ENCODE measurements at places on chromosomes 5 and 9.

GRCh38 chr9:84490842-84491325 is 150.3 kb upstream of the SLC28A3 start:
- no peak for DNase-seq

- DNase-seq, result no peak
Observed at GRCh38 chr9:20216438-20216837, 405.9 kb downstream of the MLLT3 start.

DNA sequence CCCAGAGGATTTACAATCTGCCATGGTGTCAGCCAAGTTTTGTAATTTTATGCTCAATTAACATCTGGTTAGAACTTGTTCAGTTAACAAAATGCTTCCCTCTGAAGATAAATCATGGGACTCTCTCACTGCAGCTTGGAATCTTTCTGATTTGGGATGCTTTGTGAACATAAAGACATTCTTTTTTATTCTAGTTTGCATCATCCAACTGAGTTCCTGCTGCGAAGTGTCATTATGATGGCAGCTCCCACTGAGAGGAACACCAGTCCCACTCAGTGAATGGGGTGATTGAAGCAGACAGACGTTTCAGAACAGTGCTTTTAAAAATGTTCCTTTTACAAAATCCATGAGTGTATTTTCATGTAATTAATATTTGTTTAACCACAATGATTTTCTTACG is 863.8 kb downstream of the TLE4 start:
- DNase-seq, result no peak

DNA sequence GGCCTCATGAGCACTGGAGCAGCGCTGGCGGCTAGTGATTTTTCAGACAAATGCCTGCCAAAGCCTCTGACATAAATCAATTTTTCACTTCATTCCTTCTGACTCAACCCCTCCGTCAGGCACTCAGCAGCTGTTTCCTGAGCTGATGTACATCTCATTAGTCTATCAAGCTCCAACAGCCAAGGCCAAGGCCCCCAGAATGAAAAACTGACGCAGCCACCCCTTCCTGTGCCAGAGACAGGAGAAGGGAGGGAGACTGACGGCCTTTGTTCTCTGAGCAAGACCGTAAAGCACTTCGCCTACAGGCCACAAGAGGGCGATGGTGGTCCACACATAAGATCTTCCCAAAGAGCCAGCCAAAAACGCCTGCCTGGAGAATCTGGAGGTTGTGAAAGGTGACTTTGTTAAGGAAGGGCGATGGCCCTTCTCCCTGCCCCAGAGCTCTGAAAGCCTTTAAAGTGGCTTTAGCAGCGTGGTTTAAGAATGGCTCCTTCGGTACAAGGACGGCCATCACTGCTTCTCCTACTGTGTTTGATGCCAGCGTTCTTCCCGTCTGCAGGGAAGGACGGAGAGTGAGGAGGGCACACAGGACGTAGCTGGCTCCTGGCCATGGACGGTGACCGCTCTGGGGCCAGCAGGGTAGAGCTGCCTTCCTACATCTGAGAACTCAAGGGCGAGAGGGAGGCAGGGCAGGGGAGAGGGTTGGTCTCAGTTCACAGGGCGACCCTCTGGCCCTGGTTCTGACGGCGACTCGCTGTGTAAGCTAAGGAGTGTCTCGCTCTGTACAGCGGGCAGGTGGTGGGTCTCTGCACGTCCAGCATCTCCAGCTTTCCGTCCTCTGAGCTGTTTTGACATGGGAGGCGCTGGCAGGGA is 37.0 kb downstream of the ALG2 start:
- DNase-seq, result peak; percentile 89

DNA sequence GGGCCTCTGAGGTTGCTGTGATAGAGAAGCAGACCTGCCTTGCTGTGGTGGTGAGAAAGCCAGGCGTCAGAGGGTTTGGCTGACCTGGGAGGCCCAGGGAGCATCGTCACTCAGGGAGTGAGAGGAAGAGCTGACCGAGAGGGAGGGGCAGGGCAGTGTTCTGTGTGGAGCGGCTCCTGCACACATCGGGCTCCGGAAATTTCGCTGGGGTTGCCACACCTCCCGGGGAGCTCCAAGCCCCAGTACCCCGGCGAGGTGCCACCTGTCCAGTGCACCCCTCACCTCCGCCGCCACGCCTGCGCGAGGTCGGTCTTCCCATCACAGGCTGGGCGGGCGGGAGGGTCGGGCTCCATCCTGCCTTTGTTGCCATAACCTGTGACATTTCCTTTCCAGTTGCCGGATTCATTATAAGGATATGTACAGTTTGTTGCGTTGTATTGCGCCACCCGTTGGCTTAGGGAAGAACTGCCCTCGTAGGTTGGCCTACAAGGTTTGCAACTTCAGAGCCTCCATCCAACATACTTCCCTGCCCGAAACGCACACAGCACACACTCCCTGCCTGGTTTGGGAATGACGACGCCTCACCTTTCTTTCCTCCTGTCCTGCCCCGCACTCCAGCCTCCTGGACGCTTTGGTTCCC is 223.2 kb downstream of the CACNA1B start:
- no peak for DNase-seq

DNA sequence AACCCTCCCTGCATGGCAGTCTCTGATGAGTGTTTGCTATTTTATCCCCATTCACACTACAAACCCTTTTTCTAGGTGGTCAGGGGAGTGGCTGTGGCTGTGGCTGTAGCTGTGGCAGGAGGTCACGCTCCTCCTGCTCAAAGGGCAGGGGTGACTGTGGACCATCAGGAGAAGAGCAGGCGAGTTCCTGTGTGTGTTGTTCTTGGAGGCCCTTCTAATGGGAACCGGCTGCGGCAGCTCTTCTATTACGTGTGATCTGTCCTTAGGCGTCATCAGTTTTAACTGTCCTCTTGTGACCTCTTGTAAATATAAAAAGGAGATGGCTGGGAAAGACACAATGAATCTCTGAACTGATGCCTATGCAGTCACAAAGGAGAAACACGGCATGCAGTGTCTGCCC is 65.1 kb downstream of the ANKH start:
- no peak for DNase-seq

GRCh38 chr9:100058699-100059579 is 39.9 kb downstream of the ERP44 start:
- DNase-seq, result no peak

DNA sequence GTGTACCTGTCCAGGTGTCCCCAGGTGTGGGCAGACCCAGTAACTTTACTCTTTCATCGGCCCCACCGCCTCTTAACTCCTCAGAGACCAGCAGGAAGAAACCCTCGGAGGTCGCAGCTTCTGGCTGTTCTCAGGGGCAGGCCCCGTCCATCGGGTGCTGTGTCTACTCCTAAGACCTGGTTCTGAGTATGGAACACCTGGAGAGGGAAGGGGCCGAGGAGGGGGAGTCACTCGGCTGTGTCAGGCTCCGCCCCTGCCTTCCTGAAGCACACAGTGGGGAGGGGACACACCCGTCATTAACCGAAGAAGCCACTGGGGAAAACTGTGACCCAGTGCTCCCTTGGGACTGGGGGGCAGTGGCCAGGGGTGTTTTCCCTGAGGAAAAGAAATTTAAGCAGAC is 22.3 kb downstream of the NTNG2 start:
- DNase-seq, result no peak

- DNase-seq, result no peak
Observed at GRCh38 chr9:31445960-31446359, 938.5 kb upstream of the ACO1 start.

GRCh38 chr9:109297899-109298298 is 23.0 kb downstream of the EPB41L4B start:
- DNase-seq, result no peak

GRCh38 chr9:1879501-1879900 is 135.6 kb upstream of the SMARCA2 start:
- DNase-seq, result no peak

DNA sequence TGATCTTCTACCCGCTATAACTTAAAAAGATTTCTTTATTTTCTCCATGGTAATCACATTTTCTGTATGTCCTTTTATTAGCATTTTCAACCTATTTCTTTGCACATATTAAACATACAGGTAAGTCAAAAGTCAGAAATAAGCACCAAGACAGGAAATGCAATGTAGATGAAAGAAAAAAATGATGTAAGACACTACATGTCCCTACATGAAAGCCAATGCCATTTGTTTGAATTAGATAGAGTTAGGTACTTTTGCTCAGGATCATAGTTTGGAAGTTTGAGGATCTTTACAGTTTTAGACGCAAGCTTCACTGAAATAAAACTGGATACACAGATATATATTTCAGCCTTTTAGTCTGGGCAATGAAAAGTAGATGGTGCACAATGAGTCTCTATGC is 453.1 kb upstream of the MEF2C start:
- no peak for DNase-seq

DNA sequence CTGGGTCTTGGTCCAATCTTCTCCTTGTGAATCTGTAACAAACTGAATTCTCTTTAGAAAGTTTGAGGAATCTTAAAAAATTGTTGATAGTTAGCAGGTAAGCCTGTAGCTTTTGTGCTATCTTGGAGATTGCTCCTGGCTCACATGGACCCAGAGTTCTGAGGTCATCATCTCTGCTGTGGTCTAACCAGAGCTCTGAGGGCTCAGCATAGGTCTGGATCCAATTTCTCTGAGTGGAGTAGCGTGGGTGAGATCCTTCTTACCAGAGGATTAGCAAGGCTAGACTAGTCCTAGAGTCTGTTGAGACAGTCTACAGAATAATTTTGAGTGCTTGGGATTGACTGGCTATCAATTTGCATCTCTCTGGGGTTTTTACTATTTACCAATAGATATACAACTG is 60.5 kb upstream of the IL6ST start:
- DNase-seq, result no peak

GRCh38 chr5:128341056-128341455 is 197.0 kb downstream of the FBN2 start:
- no peak for DNase-seq

GRCh38 chr5:138753794-138754698 is 821 bp downstream of the CTNNA1 start:
- peak; percentile 95 for DNase-seq

GRCh38 chr5:142191776-142192175 is 83.2 kb downstream of the NDFIP1 start:
- DNase-seq, result no peak

GRCh38 chr5:10728679-10729078 is 32.4 kb downstream of the DAP start:
- DNase-seq, result no peak

GRCh38 chr5:1665803-1666202 is 133.8 kb downstream of the MRPL36 start:
- no peak for DNase-seq

DNA sequence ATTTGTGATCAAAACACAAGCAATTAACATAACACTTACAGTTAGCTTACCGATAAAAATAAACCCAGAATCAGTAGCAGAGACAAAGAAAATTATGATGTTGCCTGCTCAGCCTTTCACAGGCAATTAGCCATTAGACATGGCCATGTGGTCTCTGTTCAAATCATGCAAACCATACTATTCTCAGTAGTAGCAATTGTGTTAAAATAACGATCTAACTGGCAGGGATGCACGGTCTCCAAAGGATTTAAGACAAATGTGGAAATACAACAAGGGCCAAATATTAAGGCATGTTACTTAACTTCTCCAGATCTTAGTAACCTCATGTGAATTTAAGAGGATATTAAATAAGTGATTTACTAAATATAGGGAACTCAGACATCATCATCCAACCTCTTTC is 59.5 kb downstream of the PTBP3 start:
- no peak for DNase-seq

- no peak for DNase-seq
Observed at GRCh38 chr9:91586282-91586681, 162.7 kb upstream of the NFIL3 start.

GRCh38 chr5:65332591-65332990 is 149.1 kb downstream of the ADAMTS6 start:
- DNase-seq, result peak; percentile 2

DNA sequence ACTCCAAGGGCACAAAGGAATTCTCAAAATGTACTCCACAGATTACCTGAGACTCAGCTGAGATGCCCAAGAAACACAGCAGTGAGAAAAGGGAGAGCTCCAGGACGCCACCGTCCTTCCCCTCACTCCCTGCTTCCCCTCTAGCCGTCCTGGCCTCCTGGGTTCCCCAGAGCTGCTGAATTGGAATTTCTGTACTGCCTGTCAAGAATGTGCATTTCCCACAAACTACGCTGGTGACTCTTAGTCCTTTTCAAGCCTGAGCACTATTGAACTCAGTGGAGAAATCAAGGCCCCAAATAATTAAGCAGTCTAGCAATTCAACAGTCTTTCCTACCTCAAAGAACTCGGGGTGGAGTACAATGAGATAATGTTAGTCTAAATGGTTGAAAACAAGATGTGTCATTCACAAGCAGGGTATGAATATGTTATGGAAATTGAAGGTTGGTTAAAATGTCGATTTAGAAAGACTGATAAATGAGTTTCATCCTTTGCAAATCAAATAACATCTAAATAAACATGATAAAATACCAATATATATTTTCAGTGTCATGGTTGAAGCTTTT is 153.2 kb downstream of the MED27 start:
- DNase-seq, result no peak

DNA sequence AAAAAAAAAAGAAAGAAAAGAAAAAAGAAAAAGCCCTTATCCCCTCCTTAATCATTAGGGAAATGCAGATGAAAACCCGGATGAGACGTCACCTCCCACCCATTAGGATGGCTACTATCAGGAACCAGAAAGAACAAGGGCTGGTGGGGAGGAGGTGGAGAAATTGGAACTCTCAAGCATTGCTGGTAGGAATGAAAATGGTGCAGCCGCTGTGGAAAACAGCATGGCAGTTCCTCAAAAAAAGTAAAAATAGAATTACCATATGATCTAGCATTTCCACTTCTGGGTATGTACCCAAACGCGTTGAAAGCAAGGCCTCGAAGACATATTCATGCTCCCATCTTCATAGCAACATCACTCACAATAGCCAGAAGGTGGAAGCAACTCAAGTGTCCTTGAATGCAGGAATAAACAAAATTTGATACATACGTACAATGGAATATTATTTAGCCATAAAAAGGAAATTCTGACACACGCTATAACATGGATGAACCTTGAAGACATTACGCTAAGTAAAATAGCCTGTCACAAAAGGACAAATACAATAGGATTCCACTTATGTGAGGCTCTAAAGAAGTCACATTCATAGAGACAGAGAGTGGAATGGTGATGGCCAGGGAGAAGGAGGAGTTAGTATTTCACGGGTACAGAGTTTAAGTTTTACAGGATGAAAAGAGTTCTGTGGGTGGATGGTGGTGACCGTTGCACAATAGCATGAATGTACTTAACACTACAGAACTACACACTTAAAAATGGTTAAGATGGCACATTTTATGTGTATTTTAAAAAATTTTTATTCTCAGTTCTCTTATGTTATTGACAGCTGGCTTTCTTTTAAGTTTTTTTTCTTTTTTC is 166.8 kb upstream of the IER5L start:
- no peak for DNase-seq
